SJSA1 (cell line): ENCODE measurements at places on chromosomes 1 and 21.

DNA sequence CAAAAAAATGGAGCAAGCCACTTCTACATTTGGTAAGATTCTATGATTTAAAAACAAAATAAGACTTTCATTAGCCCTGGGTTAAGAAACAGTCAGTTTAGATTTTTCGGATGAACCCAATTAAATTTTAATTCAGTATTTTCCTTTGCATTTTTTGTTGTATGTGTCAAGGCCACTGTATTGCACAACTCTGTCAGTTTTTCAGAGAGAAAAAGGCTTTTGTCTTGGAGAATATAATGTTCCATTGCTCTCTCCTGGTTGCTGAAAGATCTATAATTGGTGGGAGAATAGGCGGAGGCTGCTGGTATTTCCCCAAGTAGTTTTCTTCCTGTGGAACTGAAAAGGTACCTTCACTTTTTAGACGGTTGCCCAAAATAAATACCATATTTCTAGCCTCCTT lies 84.6 kb downstream of the NEGR1 start:
- no peaks in the 10 kb centered on the region for H3K36me3 ChIP-seq
- H3K4me1 ChIP-seq: no peaks in the 10 kb centered on the region
- H3K4me3 ChIP-seq: no peak overlapping the region
- DNase-seq: no peak

- peaks cover 11% of the 10 kb centered on the region for H3K4me1 ChIP-seq
- no peaks in the 10 kb centered on the region for H3K27me3 ChIP-seq
- no peaks in the 10 kb centered on the region for H3K36me3 ChIP-seq
- no peak for DNase-seq
- no peak overlapping the region for H3K4me3 ChIP-seq
Observed at GRCh38 chr1:247357781-247358211, 26.1 kb upstream of the ZNF496 start.

- H3K27ac ChIP-seq: no peak overlapping the region
- DNase-seq: no peak
- no peaks in the 10 kb centered on the region for H3K36me3 ChIP-seq
- no peak overlapping the region for H3K4me3 ChIP-seq
Observed at GRCh38 chr1:159930634-159931033, 5.3 kb upstream of the TAGLN2 start.

DNA sequence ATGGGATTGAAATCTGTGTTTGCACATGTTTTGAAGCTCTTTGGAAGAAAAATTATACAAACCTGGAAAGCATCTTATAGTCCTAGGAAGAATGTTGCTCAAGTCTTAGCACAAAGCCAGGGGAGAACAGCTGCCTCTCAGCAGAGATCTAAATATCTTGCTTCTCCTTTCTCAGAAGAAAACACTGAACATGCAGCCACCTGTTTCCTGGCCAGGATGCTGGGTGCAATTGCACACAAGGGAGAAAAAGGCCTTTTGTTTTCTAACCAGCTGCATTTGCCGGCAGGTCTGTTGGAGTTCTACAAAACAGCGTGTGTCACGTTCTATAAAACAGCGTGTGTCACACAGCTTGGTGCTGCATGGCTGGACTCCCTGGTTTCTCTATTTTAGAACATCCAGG lies 259.6 kb upstream of the PLD5 start:
- peaks cover 6% of the 10 kb centered on the region for H3K4me1 ChIP-seq
- H3K36me3 ChIP-seq: no peaks in the 10 kb centered on the region
- no peak overlapping the region for H3K27ac ChIP-seq
- no peak overlapping the region for H3K4me3 ChIP-seq
- H3K27me3 ChIP-seq: no peaks in the 10 kb centered on the region; the same call in 1 of the 2 replicates

DNA sequence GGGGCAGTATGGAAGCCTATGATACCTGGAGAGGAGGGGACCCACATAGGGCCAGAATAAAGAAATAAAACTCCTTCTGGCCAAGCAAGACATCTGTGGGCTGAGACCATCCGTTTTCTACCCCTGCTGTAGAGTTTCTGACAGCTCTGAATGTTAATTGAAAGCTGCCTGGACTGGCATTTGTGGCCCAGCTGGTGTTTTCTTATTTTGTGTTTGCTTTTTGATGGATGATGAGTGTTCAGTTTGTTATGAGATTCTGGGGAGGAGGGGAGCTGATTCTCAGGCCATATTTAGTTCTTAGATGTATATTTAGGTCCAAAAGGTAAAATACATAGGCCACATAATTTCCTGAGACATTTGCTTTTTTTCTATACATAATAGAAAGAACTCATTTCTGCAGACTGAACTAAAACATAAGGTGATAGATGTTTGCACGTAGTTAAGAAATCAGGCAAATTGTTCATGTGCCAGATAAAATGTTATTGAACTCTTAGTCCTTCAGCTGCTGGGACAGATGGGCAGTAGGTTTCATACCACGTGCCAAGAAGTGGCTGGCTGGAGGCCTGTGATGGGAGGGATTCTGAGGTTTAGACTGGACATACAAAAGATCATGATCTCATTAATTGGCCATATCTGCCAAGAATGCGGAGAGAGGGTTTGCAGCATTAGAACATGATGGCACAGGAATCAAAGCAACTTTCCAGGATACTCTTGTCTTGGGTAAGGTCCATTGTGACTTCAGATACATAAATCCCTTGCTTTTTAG lies 54.1 kb downstream of the DSCAM start:
- H3K4me1 ChIP-seq: no peaks in the 10 kb centered on the region
- no peak overlapping the region for H3K4me3 ChIP-seq
- no peak for DNase-seq
- no peaks in the 10 kb centered on the region for H3K27me3 ChIP-seq
- no peaks in the 10 kb centered on the region for H3K36me3 ChIP-seq

GRCh38 chr1:207321790-207322645 lies 540 bp downstream of the CD55 start:
- peaks cover 26% of the 10 kb centered on the region for H3K36me3 ChIP-seq
- peaks cover 14% of the 10 kb centered on the region; the same call in 1 of the 2 replicates for H3K4me1 ChIP-seq
- DNase-seq: no peak
- peak overlapping the region; percentile 74 for H3K4me3 ChIP-seq
- no peaks in the 10 kb centered on the region for H3K27me3 ChIP-seq
- peak overlapping the region; percentile 85 for H3K27ac ChIP-seq

DNA sequence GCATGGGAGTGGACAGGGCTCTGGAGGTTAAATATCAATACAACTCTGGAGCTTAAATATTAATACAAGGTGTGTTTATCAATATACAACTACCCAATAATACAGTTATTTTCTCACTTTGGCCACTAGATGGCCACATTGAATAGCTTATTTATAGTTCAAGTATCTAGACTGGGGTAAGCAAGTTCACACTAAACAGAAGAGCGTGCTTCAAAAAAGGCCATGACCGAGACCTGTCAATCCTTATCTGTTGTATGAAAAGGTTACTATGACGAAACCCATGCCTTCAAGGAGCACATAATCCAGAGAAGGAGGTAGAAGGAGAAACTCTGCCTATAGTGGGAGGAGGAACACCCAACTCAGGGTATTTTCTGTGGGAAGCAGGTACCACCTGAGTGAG lies 29.1 kb downstream of the CHML start:
- H3K4me1 ChIP-seq: peaks cover 68% of the 10 kb centered on the region
- H3K27ac ChIP-seq: no peak overlapping the region
- peaks cover 15% of the 10 kb centered on the region for H3K36me3 ChIP-seq
- no peak for DNase-seq
- H3K27me3 ChIP-seq: no peaks in the 10 kb centered on the region

DNA sequence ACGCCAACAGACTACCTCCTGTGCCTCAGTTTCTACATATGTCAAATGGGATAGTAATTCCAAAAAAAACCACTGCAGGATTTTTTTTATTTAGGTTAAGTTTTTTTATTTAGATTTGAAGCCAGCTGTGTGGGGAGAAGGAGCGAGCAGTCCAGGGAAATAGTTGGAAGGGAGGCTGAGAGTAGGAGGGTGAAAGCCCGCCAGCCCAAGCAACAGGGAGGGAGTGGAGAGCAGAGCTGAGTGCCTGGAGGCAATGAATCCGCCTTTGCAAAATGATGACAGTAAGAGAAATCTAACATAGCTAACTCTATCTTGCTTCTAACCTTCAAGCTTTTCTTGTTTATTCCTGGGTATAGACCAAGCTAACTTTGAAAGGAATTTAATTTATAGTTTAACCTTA lies 15.6 kb upstream of the C1orf198 start:
- DNase-seq: no peak
- no peak overlapping the region for H3K4me3 ChIP-seq
- no peaks in the 10 kb centered on the region for H3K36me3 ChIP-seq
- H3K27ac ChIP-seq: no peak overlapping the region
- no peaks in the 10 kb centered on the region for H3K4me1 ChIP-seq
- no peaks in the 10 kb centered on the region for H3K27me3 ChIP-seq

GRCh38 chr1:118751166-118751565 lies 237.0 kb downstream of the TBX15 start:
- no peaks in the 10 kb centered on the region for H3K36me3 ChIP-seq
- H3K4me3 ChIP-seq: no peak overlapping the region
- H3K27ac ChIP-seq: no peak overlapping the region
- no peak for DNase-seq
- no peaks in the 10 kb centered on the region for H3K27me3 ChIP-seq
- H3K4me1 ChIP-seq: no peaks in the 10 kb centered on the region

GRCh38 chr1:225277445-225277844 lies 150.4 kb downstream of the LBR start:
- no peak overlapping the region for H3K4me3 ChIP-seq
- no peak for DNase-seq
- no peak overlapping the region for H3K27ac ChIP-seq
- no peaks in the 10 kb centered on the region for H3K36me3 ChIP-seq
- no peaks in the 10 kb centered on the region for H3K27me3 ChIP-seq
- H3K4me1 ChIP-seq: no peaks in the 10 kb centered on the region

GRCh38 chr1:28981210-28981609 lies 66.8 kb downstream of the EPB41 start:
- no peaks in the 10 kb centered on the region for H3K27me3 ChIP-seq
- H3K27ac ChIP-seq: no peak overlapping the region
- no peak for DNase-seq
- peaks cover 4% of the 10 kb centered on the region for H3K4me1 ChIP-seq
- H3K4me3 ChIP-seq: no peak overlapping the region

- DNase-seq: no peak
- H3K4me1 ChIP-seq: peaks cover 4% of the 10 kb centered on the region; the same call in 1 of the 2 replicates
- H3K27ac ChIP-seq: no peak overlapping the region
- no peaks in the 10 kb centered on the region for H3K36me3 ChIP-seq
- no peaks in the 10 kb centered on the region for H3K27me3 ChIP-seq
Observed at GRCh38 chr1:66607458-66607857, 73.5 kb downstream of the SGIP1 start.

GRCh38 chr1:230284891-230285290 lies 141.2 kb downstream of the PGBD5 start:
- H3K4me1 ChIP-seq: no peaks in the 10 kb centered on the region
- no peak overlapping the region for H3K4me3 ChIP-seq
- no peaks in the 10 kb centered on the region for H3K27me3 ChIP-seq
- H3K27ac ChIP-seq: no peak overlapping the region

- no peaks in the 10 kb centered on the region for H3K4me1 ChIP-seq
- peaks cover 12% of the 10 kb centered on the region; the same call in 1 of the 2 replicates for H3K27me3 ChIP-seq
- no peak overlapping the region for H3K4me3 ChIP-seq
- no peak overlapping the region for H3K27ac ChIP-seq
Observed at GRCh38 chr1:44685881-44686280, 11.4 kb downstream of the ARMH1 start.

- H3K36me3 ChIP-seq: no peaks in the 10 kb centered on the region
- DNase-seq: no peak
- no peaks in the 10 kb centered on the region for H3K4me1 ChIP-seq
- no peak overlapping the region for H3K4me3 ChIP-seq
Observed at GRCh38 chr1:228849011-228849541, 113.8 kb downstream of the RHOU start.

DNA sequence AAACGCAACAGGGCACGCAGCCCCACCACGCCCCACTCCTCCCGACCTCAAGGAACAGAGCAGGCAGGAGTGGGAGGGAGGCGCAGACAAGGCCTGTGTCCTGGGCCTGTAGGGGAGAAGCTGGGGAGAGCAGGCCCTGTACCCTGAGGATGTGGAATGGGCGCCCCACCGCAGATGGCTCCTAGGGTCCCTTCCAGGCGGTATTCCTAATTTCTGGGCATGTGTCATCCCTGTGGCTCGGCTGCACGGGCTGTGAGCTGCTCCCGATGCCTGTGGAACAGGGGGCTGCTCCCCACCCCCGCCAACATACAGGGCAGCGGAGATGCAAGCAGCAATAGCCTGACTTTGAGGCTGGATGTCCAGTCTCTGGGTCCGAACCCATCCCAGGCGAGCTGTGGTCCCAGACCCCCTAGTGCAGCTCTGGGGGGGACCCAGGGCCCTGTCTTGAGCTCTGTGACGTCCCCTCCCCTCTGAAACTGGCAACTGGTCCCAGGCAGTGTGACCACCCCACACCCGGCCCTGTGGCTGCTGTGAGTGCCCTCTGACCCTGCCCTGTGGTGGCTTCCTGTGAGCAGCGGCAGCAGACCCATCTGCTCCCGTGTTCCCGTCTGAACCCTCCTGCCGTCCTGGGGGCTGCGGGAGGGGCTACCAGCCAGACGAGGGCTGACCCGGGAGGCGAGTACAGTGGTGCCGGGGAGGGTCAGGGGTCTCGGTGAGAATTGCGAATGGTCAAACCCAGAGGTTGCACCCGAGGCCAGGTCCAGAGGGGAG lies 13.9 kb upstream of the COL6A2 start:
- H3K36me3 ChIP-seq: no peaks in the 10 kb centered on the region
- peaks cover 17% of the 10 kb centered on the region for H3K4me1 ChIP-seq
- no peak overlapping the region for H3K4me3 ChIP-seq
- H3K27me3 ChIP-seq: no peaks in the 10 kb centered on the region
- DNase-seq: peak; percentile 36
- H3K27ac ChIP-seq: no peak overlapping the region

- H3K4me3 ChIP-seq: no peak overlapping the region
- H3K27me3 ChIP-seq: no peaks in the 10 kb centered on the region
- no peak overlapping the region for H3K27ac ChIP-seq
- H3K36me3 ChIP-seq: no peaks in the 10 kb centered on the region
Observed at GRCh38 chr1:244236721-244237120, 185.6 kb downstream of the ZBTB18 start.
